ENCODE measurements at places on chromosomes 11 and 22. TPM values are rescaled to one million over a fixed set of nuclear protein-coding genes. Genes with fewer than 3 reads are reported as not detected.

DNA sequence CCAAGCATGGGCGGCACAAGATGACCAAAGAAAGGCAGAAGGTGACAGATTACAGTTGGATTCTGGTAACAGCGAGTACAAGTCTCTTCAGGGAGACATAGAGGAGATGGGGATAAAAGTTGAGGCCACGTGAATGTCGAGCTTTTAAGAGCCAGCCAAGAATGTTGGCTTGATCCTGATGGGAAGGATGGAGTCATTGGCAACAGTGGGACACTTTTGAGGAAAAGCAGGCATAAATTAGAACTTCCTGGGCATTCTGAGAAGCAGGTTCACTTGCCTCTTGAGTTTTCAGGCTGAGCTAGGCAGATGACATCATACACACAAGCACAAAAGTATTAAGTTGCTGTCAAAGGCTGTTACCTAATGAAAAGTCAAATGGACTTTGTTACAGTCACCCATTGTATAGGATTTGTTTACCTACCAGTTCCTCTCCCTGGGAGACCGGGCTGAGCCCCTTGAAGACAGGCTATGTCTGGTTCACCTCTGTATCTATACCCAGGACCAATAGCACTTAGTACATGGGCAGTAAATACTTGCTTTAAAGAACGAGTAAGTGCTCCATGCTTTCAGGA is 41.1 kb downstream of the TNRC6B start:
- no peak for DNase-seq

Gene KBTBD3
- 12.3 TPM for total RNA-seq

DNA sequence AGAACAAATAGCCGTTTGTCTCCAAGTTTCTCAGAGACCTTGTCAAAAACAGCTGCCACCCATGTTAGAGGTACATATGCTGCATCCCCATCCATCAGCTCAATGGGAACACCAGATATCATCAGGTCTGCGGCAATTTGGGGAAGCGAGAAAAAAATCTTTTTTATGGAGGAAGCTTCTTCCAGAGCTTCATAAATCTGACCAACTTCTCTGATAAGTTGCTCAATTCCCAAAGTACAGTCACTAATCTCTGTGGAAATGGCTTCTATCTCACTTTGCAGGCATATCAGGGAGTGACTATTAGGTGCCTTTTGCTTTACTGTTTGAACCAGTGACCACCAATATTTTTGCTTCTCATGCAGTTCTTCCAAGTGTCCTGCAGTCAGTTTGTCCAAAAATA is 34.3 kb upstream of the MRPL17 start:
- DNase-seq: no peak

DNA sequence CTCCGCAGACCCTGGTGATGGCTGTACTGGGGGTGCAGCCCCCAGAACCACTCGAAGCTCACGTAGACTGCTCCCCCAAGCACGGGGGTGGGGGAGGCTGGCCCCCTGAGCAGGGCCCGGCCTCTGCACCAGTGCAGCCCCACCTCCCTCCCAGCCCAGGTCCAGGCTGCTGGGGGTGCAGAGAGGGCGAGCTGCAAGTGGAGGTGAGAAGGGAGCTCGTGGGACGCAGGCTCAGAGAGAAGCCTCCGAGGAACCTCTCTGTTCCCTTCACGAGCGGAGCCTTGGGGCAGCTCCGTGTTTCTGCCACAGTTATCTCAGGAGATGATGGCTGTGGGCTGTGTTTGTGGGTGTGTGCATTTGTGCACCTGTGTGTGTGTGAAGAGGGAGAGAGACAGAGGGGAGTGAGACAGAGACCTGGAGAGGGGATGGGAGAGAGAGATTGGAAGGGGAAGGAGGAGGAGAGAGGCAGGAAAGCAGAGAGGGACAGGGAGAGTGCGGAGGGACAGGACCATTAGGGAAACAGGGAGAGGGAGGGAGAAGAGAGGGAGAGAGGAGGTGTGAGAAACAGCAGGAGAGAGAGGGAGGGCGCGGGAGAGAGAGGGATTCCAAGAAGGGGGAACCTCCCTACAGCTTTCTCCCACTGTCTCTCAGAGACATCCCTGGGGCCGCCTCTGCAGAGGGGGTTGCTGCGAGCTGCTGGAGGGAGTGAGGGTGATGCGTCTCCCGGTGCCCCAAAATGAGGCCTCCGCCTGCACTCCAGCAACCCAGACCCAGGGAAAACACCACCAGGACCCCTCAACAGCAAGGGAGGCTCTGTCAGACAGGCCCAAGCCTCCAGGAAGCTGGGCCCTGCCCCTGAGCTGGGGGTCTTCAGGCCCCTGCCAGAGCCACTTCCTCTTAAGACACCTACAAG is 1488.6 kb downstream of the BRD1 start:
- DNase-seq: no peak

Gene ANGPTL5
- 0.63 TPM for total RNA-seq

Gene PRPF19
- 92.0 TPM for total RNA-seq

DNA sequence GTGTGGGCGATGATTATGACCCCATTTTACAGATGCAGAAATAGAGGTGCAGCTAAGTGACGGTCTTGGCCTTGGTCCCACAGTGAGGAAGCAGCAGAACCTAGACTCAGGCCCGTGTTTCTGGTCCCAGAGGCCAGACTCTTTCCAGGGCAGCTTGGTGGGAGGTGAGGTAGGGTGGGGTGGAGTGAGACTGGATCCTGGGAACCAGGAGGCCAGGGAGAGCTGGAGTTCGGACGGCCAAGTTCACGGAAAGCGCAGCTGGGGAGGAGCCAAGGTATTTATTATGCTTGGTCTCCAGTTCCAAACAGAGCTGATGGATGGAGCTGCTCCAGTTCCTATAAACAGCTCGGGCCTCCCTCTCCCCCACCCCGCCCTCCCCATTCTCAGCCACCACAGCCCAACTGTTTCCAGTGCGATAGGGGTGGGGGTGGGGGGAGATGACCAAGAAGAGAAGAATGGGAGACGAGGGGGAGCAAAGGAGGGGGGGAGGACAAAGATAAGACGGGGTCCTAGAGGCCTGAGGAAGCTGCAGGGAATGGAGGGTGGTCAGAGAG is 16.2 kb downstream of the LRRC32 start:
- DNase-seq: peak; percentile 38

- no peak for DNase-seq
Observed at GRCh38 chr11:117281159-117281558, 10.0 kb upstream of the BACE1-AS start.

Gene ASPHD2
- 0.20 TPM for total RNA-seq

DNA sequence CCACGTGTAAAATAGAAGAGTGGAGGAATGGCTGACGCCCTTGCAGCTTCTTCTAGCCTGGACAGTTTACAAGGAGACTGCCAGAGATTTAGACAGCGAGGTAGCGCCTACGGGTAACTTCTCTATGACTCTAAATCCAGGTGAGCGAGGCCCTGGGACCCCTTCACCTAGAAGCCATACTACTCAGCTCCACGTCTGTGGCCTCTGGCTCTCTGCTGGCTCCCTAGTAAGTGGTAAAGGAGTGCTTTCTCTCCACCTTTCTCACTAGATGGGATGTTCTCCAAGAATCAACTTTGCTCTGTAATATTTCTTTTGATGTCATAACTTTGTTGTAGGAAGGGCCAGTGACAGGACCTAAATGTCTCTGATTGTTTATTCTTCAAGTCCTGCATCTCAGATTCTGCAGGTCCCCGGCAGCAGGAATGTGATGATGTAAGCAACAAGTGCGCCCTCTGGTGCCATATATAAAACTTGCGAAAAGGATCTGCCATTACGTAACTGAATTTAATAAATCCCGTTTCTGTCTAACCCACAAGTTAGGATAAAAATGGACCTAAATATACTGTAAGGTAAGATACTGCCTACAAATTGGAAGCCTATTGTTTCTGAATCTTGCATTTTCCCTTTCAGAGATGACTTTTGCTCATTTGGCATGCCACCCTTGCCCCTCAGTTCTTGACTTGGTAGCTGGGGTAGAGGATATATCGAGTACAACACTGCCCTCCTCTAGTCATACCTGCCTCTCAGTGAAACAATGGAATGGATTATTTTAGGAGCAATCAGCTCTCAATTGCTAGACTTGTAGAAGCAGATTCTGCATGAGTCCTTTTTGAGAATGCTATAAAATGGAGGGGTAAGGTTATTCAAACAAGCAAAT is 11.0 kb upstream of the PTPN5 start:
- peak; percentile 78 for DNase-seq

DNA sequence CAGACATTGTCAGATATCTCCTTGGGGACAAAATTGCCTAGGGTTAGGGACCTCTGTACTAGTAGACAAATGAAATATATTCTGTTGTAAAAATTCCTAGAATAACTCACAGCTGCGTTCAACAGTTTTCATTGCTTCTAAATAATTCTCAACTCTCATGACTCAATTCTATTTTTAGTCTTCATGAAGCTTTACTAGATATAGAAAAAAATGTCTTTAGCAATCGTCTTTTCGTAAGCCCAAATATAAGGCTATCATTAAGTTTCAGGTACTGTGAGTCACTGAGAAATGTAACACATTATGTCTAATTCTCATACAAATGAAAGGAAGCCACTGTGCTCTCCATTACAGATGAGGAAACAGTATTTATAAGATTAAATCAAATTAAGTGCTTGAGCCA is 6.4 kb downstream of the MMP12 start:
- DNase-seq: no peak

Gene PLEKHB1
- 193 TPM for total RNA-seq

- no peak for DNase-seq
Observed at GRCh38 chr11:124876818-124877630, 11.8 kb downstream of the ROBO3 start.

- no peak for DNase-seq
Observed at GRCh38 chr11:2547806-2548205, 103.0 kb downstream of the KCNQ1 start.

DNA sequence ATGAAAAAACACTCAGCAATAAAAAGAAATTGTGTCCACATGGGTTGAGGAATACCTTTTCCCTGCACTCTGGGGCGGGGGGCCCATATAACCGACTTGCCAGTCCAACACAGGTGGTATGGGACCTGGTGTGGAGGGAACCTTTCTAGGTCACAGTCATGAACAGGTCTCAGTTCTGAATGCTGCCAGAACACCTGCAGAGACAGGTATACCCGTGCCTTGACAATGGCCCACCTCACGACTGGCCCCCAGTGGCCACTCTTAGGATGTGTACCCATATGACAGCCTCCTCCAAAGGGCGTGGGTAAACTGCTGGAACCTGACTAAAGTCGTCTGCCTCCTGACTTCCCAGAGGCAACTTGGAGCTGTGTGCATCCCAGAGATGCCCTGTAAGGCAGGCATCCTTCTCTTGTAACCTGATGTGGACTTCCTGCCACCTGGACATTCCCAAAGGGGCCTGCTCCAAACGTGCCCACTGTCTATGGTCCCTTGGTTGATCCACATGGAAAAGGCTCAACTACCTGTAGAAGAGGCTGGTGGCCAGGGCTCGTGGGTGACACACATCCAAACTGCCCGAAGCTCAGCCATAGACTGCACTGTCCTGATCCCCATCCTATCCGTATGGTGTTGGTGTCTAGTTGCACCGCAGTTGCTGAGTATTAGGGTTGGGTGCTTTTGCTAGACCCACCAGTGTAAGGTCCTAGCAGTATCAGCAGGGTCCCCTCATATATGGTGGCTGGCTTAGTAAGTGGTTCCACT is 859.3 kb downstream of the BRD1 start:
- DNase-seq: no peak

- DNase-seq: no peak
Observed at GRCh38 chr22:37179126-37179470, 8.9 kb downstream of the C1QTNF6 start.

DNA sequence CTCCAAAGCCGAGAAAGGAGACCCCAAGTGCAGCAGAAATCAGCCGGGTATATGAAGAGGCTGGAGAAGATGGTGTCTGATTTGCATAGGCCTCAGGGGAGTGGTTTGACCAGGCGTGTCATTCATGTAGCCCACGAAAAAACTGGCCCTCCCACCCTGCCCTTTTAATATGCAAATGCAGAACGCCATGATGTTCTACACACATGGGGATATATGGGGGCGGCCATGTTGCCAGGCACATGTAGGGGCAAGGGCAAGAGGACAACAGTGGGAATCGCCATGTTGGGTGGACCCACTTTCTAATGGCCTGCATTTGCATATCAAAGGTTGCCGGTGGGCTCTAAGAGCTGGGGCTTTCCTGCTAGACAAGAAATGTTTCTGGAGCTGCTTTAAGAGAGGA is 86.4 kb downstream of the ISX start:
- no peak for DNase-seq

Gene CNTF
- 342 TPM for total RNA-seq

Gene APOA5
- not detected for total RNA-seq

GRCh38 chr22:22037740-22038139 is 55.2 kb upstream of the TOP3B start:
- no peak for DNase-seq

Gene TRIM77
- not detected for total RNA-seq

DNA sequence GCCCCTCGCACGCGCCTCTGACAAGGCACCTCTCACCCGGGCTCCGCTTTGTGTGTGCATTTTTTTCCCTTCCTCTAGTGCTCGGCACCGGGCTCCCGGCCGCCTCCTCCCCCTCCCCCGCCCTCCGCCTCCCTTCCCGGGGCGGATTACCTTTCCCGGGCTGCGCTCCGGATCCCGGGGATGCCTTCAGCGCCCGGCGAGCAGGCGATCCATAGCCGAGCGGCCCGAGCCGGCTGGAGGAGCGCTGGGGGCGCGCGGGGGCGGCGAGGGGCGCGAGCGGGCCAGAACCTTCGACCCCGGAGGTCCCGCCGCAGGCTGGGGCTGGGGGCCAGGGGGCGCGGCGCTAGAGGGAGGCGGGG is 282 bp downstream of the MPPED2 start:
- DNase-seq: no peak

Gene IL18BP
- total RNA-seq: 5.4 TPM

Gene MS4A1
- not detected for total RNA-seq

Gene CRYAB
- 353 TPM for total RNA-seq

GRCh38 chr11:43852057-43852636 is 28.5 kb upstream of the ALKBH3 start:
- DNase-seq: peak; percentile 71

Gene ZC3H12C
- 26.0 TPM for total RNA-seq

DNA sequence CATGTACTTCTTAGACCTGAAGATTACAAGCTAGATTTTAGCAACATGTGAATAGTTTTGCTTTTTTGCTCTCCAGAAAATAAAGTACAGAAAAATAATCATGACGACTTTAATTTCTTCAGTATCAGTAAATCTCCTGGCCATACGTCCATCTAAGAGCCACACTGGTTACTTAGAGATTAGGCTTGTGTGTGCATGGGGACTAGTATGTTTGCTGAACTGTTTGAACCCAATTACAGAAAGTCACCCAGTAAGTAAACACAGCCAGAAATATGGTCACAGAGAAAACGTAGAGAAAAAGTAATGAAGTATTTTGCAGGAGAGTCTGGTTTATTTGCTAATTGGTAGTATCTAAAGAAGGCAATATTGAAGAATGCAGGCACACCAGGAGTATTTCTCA is 1053.6 kb upstream of the CCDC90B start:
- no peak for DNase-seq

DNA sequence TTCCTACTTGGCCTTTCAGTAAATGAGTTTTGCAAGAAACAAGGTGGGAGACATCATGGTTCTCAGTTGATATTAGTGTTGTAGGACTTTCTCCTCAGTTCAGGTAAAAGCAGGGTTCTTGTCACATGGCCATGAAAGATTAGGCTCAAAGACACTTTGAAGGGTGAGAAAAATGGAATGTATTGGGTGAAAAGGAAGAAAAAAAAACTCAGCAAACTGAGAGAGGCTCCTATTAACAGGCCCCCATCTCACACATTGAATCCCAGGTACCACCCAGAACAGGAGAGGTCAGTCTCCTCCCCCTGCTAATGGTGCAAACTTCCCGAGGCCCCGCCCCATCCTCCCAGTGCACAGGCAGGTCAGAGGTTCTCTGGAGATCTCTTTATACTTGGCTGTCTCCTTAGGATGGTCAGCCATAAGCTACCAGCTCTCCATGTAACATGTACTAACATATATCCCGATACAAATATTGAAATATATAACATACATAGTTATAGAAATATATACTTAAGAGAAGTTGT is 62.2 kb downstream of the MICAL2 start:
- no peak for DNase-seq

- no peak for DNase-seq
Observed at GRCh38 chr11:58923300-58923788, 15.9 kb upstream of the GLYATL1 start.
